ENCODE measurements at places on chromosomes 13 and 19.

GRCh38 chr13:41456768-41457588, at the start of gene RGCC:
Gene RGCC, plus strand, starts transcription at chr13:41457550. Its CDS starts 158 bp downstream, at chr13:41457708.
- peak; percentile 73 for DNase-seq

- no peak for DNase-seq
Measured at GRCh38 chr19:56699552-56699951, 28.0 kb upstream of the ZNF835 start.

- DNase-seq: no peak
Measured at GRCh38 chr13:49503951-49504350, 8.2 kb downstream of the PHF11 start.

DNA sequence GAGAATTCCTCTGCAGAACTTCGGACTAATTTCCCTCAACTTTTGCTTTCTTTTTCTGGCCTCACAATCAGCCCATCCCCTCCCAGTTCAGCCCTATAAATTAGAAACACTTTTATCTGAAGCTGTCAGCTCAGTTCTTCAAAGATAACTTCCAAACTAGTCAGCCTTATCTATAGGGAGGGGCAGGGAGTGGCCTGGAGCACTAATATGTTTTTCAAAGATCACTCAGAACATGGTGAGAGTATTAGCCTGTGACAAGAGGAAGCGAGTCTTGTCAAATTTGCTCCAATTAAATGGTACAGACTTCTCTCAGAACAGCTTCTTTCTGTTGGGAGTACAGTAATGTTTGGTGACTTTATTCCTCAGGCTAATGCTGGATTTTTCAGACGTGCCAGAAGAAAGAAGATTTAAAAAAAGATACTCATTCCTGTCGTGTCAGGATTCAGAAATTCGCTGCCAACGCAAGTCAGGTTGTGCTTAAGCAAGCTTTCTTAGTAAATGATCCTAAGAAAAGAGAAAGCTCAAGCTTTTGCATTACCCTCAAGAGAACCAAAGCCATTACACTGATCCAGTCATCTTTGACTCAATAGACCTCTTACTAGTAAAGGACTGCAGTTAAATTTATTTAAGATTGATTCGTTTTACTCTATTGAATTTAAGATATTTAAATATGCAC, 1033.6 kb downstream of the SLITRK5 start:
- DNase-seq: no peak

GRCh38 chr19:3818918-3819317, 32.7 kb upstream of the MATK start:
- no peak for DNase-seq

- DNase-seq: no peak
Measured at GRCh38 chr19:39306075-39306474, 9.9 kb downstream of the IFNL1 start.

DNA sequence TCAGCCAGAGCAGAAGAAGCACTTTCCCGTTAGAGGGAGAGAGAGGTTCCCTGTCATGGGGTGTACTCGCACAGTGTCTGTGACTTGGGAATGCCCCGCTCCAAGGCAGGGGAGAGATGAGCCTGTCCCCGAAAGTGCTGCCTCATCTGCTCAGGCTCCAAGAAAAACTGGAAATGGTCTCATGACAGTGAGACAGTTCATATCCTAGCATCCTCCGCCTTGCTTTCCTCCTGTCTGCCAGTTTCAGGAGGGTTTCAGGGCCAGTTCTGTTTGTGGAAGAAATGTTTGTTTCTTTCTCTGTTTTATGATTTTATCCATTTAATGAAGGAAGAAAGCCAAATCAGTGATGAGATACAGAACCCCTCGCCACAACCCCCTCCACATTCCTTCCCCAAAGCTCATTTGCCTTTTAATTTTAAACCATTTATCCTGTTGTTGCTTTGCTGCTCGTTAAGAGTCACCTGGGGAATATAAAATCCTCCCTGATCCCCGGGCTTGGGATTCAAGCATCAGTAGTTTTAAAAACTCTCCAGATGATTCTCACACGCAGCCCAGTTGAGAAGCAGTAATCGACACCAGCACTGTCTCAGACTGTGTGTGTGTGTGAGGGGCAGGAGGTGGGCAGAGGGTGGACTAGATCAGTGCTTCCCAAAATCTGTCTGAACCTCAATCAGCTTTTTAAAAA, 144.6 kb upstream of the UBL3 start:
- no peak for DNase-seq

DNA sequence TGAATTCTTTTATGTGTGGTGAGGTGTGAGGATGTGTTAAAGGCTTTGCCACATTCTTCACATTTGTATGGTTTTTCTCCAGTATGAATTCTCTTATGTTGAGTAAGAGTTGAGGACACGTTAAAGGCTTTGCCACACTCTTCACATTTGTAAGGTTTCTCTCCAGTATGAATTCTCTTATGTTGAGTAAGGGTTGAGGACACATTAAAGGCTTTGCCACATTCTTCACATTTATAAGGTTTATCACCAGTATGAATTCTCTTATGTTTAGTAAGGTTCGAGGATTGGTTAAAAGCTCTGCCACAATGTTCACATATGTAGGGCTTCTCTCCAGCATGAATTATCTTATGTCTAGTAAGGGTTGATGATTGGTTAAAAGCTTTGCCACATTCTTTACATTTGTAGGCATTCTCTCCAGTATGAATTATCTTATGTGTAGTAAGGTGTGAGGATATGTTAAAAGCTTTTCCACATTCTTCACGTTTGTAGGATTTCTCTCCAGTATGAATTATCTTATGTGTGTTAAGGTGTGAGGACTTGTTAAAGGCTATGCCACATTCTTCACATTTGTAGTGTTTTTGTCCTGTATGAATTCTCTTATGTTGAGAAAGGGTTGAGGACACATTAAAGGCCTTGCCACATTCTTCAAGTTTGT, 27.1 kb downstream of the ZNF724 start:
- no peak for DNase-seq

DNA sequence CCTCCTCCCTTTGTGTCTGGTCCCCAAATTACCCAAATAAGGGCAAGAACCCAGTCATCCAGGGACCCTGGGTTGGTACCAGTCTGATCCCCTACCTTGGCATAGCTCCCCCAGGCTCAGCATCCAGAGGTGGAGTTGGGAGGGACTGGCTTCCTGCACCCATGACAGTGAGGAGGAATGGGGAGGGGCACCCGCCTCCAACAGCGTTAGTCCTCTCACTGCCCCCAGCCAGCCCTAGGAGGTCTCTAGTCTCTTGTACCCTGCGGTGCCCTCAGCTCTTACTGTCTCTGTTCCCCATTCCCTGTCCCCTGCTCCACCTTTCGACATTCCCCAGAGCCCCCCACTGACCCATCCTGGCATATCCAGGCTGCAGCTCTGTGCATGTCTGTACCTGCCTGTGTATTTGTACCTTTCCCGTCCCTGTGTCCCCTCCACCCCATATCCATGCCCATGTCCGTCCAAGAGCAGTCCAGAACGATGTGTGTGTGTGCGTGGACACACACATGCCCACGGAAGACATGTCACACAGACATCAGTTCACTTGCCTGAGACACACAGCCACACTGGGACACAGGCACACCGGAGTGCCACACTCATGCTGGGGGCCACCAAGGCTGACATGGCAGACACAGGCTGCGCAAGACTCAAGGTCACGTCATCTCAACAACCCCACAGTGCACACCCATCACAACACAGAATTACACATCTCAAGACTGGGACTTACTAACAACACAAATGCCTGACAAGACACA, 17.8 kb downstream of the ERFL start:
- DNase-seq: no peak

- no peak for DNase-seq
Measured at GRCh38 chr13:30746791-30747190, 11.4 kb downstream of the ALOX5AP start.

DNA sequence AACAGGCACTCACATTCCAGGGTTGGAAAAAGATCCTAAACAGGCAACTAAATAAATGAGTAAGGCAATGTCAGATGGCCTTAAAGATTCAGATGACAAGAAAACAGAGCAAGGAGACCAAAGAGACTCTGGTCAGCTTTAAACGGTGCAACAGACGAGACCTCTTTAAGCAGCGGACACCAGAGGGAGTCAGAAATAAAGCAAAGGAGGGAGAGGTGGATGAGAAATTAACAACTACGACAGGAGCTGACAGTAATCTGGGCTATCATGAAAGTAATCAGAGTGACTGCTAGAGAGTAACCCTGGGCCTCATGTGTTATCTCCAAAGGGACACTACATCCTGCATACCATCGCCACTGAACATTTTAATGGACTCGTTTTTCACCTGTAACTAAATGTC, 1.1 kb downstream of the ZNF550 start:
- no peak for DNase-seq

- no peak for DNase-seq
Measured at GRCh38 chr19:18379803-18380747, 5.9 kb upstream of the GDF15 start.

DNA sequence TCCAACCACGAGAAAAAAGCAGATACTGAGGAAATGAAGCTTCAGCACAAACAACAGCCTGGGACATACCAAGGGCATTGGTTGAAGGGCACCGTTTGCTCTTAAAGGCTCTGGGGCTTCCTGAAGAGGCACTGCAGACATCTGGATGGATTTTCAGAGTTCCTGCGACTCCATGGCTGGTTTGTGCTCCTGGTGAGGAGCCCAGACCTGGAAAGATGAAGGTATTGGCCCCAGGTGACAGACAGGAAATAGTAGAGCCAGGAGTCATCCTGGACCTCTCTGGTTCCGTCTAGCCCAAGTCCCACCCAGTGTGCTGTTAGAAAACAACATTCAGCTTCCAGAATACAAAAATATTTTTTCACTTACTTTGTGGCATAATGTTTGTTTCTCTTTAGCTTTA, 6.3 kb downstream of the IL17D start:
- DNase-seq: no peak

DNA sequence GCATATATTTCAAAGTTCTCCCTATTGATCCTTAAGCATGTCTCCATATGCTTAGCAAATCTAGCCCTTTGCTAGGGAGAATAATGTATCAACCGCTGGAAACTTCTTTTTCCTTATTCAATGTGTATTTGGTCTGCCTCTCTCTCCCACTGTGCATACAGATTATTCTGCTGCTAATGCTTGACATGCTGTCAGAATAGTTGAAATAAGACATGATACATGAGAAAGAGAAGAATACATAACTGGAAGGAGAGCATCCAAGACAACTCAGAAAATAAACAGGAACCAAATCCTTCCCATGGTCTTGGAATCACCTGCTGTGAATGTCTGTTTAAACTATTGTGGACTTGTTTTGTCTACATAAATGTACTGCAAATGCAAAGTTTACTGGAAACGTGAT, 1103.0 kb downstream of the EFNB2 start:
- no peak for DNase-seq

DNA sequence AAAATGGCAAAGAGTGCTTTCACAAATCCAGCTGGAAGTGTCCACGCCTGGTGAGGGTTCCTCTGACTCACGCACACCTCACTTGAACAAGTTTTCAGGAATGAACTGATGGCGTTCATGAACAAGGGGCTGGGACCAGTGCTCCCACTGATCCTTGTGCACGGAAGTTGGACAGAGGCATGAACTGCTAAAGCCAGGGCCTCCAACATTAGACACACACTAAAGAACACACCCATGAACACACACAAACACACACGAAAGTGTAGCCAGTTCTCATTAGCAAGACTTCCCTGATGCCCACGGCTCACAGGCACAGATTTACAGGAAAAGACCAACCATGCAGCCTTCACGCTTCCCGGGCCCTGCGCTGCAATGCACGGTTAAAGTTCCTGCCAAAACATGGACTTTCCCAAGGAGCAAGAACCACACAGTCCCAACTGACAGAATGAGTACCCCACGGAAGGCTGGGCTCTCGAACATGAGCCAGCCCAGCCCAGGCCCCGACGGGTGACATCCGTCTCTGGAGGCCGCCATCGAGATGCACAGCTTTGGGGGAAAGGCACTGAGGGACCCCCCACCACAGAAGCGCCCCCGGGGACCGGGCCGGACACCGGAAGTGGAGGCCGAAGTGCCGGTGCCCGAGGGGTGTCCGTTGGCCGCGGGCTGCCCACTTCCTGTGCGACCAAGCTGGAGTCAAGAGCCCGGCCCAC, 808 bp downstream of the DNMT1 start:
- DNase-seq: peak; percentile 7

DNA sequence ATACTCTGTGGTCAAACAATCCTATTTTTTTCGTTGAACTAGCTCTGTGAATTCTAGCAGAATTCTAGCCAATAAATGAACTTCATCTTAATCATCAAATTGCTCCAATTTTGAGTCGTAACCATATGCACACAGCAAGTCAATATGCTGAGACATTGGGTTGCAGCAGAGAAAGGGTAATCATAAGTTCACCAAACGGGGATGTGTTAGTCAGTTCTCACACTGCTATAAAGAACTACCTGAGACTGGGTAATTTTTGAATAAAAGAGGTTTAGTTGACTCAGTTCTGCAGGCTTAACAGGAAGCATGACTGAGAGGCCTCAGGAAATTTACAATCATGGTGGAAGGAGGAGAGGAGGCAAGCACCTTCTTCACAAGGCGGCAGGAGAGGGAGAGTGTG, 67.7 kb upstream of the ABCC4 start:
- no peak for DNase-seq

DNA sequence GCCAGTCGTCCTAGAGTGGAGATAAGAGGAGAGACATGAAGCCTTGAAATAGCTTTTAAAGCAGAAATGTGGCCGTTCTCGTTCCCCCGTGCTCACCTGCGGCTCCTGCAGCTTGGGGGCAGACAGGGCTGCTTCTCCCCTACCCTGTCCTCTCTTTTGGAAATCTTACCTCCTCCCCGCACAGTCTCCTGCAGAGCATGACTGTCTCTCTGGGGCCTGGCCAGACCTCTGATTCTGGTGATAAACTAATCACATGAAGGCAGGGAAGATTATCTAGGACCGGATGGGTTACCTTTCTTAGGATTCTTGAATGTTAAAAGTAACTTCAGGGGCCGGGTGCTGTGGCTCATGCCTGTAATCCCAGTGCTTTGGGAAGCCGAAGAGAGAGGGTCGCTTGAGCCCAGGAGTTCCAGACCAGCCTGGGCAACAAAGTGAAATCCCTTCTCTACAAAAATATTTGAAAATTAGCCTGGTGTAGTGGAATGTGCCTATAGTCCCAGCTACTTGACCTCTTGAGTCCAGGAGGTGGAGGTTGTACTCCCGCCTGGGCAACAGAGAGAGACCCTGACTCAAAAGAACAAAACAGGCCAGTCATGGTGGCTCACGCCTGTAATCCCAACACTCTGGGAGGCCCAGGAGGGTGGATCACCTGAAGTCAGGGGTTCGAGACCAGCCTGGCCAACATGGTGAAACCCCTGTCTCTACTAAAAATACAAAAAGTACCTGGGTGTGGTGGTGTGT, 8.1 kb downstream of the CEBPA start:
- DNase-seq: no peak
